ENCODE measurements at places on chromosomes 2 and 18.

DNA sequence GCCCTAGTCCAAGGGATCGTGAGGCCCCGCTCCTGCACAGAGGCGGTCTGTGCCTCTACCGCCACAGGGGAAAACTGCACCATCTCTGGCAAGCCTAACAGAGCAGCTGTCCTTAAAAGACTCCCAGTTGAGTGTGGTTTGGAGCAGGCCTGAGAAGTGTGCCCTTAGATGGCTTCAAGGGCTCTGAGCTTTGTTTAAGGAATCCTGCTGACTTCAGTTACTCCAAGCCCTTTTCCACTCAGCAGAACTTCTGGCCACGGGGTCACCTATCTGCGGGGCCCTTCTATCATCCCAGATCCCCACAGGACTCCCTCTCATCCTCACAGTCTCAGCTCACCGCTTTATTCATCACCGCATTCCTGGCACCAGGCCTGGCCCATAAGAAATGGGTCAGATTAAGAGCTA, 131.5 kb downstream of the CCDC74A start:
- no peak for DNase-seq

- no peak for DNase-seq
These were observed 149.8 kb downstream of the CYP26B1 start for GRCh38 chr2:71997843-71998242.

DNA sequence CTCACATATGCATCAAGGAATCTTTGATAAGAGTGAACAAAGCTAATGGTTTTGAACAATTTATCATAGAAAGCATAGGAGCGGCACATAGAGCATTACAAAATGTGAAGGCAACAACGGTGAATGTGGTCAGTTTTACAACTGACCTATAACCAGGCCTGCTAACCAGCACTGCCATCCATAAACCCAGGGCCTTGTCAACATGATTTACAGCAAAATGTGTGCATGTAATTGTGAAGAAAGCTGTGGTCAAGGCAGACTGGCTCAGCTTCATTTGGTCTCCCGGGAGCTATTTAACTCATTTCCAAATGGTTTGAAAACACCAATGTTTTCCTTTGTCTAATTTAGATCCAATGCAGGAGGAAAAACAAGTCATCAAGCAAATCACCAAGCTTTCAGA, 119.8 kb downstream of the DHRS9 start:
- DNase-seq, result no peak

DNA sequence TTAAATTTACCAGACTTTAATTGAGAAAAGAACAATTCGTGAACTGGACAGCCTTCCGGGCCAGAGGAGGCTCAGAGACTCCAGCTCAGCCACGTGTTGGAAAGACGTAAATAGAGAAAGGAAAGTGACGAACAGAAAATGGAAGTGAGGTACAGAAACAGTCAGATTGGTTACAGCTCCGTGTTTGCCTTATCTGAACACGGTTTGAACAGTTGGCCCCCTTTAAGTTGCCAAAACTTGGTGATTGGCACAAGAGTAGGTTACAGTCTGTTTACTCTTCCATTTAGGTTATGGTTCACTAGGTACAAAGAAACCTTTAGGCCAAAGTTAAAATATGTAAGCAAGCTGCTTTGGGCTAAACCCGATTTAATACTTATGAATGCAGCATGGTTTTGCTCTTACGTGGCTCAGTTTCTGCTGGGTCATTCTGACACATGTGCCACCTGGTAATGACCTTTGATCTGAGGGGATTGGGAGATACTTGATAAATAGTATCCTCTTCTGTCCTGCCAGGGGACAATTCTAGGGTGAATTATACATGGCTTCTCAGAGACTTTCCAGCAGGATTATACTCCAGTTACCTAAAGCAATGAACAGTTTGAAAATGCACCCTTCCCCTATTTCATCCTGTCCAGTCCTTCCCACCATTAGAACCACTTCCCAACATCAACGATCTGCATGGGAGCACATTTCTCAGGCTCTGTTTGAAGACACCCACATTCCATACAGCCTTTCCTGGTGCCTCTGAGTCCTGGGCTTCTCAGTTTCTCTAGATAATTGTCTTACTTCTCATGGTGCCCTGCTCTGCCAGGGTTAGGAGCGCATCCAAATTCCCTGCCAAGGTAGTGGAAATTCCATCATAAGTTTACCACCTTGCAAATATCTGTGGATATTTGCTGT, 65.1 kb upstream of the TGIF1 start:
- DNase-seq, result no peak

DNA sequence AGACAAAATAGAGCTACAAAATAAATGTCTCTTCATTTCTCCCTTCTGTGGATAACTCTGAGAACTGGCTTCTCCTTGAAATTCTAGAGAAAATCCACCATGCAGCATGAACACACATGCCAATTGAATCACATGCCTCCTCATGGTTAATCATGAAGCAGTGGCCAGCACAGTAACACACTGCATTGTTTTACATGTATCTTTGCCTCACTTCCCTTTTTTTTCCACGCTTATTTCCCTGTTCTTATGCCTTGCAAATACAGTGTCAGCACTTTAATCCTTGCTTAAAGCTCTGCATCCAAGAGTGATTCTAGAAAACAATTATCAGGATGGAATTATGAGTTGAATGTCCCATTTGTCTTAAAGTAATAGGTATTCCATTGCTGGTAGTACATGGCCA, 50.3 kb upstream of the ZBTB7C start:
- DNase-seq, result no peak

- DNase-seq, result no peak
These were observed 50.2 kb upstream of the OSR1 start for GRCh38 chr2:19408592-19408991.

- DNase-seq, result no peak
These were observed 107.6 kb upstream of the CAVIN2 start for GRCh38 chr2:191954451-191954850.

DNA sequence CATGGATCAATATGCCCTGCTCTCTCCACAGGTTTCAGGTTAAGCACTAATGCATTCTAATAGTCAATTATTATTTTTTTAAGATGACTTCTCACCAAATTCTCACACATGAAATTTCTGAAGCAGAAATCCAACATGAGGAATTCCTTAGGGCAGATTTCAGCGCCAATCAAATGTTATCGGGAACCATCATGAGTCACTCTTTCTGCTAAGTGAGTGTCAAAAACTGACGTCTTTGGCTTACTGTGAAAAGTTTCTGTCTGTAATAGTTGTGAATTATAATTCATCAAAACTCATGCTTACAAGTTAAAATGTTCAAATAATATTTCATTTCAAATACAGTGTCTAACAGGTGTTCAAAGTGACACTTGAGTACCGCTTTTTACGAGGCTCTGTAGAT, 1038.6 kb downstream of the SOCS6 start:
- no peak for DNase-seq

GRCh38 chr2:29119211-29119610, 4.0 kb downstream of the CLIP4 start:
- no peak for DNase-seq

DNA sequence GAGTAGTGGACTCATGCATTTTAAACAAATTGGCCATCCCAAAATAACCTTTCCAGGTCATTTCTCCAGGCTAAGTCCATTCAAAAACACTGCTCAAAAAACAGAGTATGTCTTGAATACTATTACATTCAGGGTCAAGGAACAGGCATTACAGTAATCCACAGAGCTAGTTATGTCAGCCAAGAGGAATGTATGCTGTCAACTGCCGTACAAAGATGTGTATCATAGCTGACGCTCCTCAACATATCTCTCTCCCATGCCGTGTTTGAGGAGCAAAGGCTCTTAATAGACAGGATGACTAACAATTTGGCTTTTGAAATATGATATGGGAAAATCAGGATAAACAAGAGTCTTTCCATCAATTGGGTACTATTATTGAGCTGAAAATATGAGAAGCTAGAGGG, 68.8 kb upstream of the KCTD1 start:
- DNase-seq, result no peak

DNA sequence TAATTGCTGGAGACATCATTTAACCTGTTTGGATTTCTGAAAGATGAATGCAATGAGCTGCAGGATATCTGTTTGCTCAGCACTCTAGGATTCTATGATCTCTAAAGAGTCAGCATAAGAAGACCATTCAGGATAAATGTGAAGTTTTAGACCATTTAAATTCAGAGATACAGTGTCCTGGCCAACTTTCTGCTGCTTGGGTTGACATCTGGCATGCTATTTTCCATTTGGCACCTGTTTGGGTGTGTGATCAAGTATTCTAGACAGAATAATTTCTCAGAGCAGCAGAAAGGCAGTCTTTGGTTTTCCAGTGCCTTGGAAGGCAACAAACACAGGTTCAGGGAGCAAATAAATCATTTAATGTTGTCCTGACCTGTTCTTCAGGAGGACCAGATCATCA, 144.8 kb upstream of the NDUFV2 start:
- DNase-seq, result no peak

DNA sequence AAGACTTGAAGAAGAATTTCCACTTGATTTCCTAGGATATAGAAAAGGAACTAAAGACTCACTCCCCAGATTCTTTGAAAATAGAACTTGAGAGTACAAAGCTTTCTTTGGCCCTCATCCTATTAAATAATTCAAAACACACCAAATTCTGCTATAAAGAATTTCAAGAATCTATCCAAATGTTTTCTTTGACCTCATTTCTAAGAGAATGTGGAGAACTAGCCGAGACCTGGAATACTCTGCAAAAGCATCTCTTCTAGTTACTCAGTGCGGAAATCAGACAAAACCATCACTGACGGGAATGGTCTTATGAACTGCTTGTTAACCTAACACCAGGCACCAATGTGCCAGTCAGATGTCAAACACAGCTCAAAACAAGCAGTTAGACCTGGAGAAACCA, 44.2 kb upstream of the ARL5A start:
- no peak for DNase-seq

DNA sequence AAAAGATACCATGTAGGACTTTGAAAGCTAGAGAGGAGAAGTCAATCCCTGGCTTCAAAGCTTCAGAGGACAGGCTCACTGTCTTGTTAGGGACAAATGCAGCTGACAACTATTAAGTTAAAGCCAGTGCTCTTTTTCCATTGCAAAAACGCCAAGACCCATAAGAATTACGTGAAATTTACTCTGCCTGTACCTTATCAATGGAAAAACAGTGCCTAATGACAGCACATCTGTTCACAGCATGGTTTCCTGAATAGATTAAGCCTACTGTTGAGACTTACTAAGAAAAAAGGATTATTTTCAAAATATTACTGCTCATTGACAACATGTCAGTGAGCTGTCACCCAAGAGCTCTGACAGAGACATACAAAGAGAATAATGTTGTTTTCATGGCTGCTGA, 52.9 kb downstream of the ANKRD12 start:
- DNase-seq, result no peak

GRCh38 chr2:128597121-128597762, 278.6 kb upstream of the HS6ST1 start:
- DNase-seq, result no peak

Data from NCI-H2227 treated with DMSO at 0.1 percent for 48 hours (cell line).